Spleen (tissue), 13 donors: ENCODE measurements at places on chromosomes 7 and 10.

GRCh38 chr7:142094861-142095260 is 16.7 kb upstream of the MGAM2 start:
- no peak for DNase-seq

- no peak for DNase-seq
Measured at GRCh38 chr10:21830037-21830436, 173.5 kb downstream of the DNAJC1 start.

- no peak for DNase-seq
Measured at GRCh38 chr7:140316165-140316661, 82.1 kb downstream of the SLC37A3 start.

DNA sequence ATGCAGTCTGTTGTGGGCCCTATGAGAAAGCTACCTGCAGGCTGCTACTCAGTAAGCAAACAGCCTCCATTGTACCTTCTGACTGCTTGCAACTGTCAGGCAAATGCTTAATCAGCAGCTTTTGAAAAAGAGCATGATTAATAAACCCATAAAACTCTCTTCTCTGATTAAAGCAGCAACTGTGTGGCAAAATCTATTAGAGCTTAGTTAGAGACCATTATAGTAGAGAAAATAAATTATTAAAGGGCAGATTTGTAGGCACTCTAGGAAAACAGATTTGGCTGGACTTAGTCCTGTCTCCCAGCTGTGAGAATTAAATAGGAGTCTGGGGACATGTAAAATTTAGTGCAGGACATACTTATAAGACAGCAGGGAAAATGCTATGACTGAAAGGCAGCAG is 132.5 kb upstream of the WNT16 start:
- no peak for DNase-seq

GRCh38 chr10:77673101-77673500 is 35.5 kb upstream of the KCNMA1 start:
- no peak for DNase-seq
